ENCODE measurements at places on chromosomes 6 and 20.
A peak's percentile ranks its signal among the peaks of the same experiment; 100 is the strongest.

DNA sequence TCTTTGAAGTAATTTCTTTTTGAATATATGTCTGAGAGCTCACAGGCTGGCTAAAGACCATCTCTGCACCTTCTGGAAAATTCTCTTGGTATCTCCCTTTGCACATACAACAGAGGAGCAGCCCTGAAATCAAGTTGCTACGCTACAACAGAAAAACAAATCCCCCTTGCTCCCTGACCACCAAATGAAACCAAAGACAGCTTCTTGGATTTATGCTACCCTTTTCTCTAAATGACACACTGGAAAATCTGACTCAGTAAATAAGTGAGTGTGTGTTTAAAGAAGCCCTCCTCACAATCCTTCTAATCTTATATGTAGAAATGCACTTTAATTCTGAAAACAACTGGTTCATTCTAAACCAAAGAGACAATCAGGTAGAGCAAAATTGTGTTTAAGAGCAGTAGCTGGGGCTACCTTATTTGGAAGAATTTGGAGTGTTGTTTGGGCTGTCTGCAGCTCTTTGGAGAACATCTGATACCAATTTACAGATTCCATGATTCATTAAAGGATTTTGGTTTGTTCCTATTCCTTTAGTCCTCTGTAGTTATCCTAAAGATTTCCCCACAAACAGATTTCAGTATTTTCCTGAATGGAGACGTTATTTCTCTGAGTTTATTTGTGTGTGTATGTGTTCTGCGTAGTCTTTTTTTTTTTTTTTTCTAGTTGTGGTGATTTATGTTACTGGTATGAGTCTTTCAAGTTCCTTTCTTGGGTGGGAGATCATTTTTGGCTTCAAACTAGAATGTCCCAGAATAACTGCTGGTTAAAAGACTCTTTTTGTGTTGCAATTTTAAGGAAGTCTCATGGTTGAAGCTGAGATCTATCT lies 36.4 kb upstream of the UTRN start:
- no peak for DNase-seq

DNA sequence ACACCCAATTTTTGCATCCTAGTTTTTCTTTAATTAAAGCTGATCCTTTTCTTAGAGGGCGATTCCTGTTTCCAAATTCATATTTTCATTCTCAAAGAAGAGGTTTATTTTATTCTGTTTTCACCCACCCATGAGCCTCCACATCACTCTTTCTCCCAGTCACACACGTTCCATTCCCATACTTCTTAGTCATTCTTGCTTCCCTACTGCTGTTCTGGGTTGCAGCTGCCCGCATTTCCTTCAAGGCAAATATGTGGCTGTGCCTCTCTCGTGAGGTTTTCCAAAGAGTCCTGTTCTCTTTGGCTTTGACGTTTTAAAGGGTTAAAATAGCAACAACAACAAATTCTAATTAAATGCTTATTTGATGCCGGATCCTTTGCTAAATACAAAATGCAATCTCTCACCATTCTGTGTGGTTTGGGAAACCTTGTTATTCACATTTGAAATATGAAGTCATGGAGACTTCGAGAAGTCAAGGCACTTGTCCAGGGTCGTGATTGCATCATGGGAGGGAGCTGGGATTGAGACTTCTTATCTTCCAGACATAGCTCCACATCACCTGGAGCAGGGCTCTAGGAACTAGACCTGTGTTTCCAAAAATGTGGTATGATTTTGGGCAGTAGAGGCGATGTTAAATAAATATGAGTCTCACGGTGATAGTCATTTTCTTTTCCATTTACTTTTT lies 126.6 kb downstream of the DOK5 start:
- no peak for DNase-seq

DNA sequence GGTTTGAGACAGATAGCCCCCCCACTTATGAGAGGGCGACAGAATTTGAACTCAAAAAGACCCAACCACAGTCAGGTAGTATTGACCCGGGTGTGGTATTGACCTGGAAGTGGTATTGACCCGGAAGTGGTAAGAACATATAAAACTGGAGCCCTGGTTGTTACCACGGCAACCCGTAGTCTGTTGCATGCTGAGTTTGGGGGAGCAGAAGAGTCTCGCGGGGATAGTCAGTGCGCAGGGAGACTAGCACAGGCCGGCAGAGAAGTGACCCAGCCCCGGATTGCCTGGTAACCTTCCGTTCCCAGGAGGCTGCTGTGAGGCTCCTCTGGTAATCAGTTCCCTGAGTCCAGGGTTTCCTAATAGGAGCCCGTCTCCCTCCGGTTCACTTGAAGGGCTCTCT lies 96.2 kb downstream of the SNX5 start:
- no peak for DNase-seq

- no peak for DNase-seq
Measured at GRCh38 chr6:104182811-104183210, 676.9 kb downstream of the HACE1 start.

DNA sequence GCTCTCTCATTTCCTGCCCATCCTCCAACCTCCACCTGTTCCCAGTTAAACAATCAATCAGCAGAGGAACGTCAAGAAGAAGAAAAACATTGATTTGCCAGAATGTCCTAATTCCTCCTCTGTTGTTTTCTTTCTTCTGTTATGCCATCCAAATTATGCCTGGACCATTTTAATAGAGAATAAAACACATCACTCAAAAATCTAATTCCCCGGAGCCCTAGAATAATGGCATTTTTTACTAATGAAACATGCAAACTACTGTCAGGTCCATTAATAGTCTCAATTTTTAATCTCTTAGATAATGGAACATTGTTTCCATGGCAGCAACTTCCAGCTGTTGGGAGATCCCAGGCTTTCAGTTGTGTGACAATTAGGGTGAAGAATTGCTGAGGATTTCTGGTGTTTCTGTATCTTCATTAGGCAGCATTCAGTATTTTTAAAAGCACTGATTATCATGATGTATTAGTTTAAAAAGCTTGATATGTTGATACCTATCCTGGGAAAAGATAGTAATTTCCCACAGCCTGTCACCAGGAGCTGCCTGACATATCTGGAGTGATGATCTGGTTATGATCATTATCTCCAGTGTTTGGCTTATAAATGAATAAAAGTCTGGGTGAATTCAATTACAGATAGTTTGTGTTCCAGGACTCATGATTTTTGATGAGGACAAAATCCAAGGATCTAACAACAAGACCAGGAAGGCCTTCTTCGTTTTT lies 209.8 kb downstream of the TPBG start:
- DNase-seq: no peak

DNA sequence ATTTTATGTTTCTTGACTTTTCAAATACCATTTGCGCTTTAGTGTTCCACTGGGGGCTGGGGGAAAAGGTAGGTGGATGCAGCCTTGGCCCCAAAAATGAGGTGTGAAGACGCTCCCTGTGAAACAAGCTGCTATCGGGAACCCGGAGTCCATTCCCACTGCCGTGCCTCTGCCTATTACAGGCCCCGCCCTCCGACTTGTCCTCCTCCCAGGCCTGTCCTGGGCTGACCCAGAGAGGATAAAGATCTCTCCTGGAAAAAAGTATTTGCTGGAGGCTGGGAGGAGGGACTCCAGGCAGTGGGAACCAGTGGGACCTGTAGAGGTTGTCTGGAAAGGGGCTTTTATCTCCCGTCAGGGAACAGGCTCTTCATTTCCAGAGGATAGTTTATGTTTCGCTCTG lies 215.0 kb downstream of the SLC24A3 start:
- no peak for DNase-seq

GRCh38 chr6:111258615-111259088 lies 171.3 kb downstream of the SLC16A10 start:
- DNase-seq: no peak

DNA sequence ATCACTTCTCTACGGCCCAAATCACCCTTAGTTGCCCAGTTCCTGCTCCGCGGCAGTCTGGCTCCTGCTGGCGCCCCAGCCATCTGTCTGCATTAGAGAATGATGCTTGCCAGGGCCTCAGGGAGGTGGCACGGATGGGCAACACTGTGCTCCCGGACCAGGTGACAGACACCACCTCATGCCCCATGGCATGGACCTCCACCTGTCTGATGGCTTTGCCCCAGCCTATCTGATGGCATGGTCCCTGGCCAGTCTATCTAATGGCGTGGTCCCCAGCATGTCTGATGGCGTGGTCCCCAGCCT lies 18.8 kb upstream of the MRGBP start:
- DNase-seq: no peak

DNA sequence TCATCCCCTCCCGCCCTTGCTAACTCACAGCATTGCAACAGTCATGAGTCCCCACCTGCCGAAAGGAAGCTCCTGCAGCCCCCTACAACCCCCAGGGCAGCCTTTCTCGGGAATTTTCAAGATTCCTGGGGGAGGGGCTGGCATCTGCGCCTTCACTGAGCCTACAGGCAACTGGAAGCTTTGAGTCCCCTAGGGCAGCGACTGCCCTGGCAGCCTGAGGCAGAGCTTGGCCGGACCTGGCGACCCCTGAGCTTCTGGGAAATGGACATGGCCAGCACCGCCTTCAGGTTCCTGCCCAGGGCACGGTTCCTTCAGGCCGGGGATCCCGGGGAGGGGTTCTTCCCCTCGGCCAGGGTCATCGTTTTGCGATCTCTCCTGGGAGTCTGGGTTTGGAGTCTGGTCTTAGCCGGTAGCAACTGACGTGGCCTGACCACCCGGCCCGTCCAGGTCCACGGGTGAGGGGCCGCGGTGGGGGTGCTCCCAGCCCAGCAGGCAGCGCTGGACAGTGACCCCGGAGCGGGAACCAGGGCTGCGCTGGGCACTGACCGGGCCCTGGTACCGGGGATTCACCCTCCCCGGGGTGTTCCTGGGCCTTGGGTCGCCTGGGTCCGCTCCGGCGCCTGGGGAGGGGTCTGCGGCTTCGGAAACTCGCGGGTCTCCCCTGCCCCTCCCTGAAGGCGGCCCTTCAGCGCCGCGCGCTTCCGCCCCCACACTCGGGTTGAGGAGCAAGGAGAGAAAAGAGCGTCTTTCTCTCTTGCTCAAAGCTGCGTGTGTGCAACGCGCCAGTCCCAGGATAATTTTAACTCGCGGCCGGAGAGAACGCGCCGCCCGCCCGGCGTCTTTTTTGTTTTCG lies 593 bp upstream of the COL9A3 start:
- no peak for DNase-seq

- no peak for DNase-seq
Measured at GRCh38 chr20:5767493-5768098, 17.4 kb downstream of the SHLD1 start.

GRCh38 chr6:168607272-168608112 lies 166.5 kb downstream of the SMOC2 start:
- no peak for DNase-seq

DNA sequence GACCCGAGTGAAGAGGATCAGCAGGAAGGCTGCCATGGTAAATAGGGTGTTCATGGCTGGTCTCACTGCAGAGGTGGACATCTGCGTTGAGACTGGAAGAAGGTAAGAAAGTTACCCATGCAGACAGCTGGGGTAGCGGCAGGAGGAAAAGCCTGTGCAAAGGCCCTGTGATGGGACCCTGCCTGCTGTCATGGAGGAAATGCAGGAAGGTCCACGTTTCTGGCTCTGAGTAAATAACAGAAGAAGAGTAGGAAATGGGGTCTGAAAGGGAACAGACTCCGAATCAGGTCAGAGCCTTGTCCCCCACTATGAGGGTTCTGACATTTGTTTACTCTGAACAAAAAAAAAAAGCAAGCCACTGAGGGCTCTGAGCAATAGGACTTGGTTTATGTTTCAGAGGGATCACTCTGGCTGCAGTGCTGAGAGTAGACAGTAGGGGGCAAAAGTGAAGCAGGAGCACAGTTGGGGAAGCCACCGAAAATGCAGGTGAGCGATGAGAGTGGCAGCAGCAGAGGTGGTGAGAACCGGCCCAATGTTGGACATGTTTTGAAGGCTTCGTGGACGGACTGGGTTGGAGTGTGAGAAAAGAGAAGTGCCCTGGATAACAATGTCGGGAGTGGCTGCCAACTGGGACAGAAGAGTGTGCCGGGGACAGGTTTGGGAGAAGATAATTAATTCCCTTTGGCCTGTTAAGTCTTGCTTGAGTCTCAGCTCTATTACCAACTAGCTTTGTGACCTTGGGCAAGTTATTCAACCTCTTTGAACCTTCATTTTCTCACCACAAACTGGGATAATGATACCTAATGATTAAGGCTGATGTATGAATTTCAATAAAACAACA lies 57.9 kb upstream of the MAP7 start:
- peak; percentile 75 for DNase-seq

DNA sequence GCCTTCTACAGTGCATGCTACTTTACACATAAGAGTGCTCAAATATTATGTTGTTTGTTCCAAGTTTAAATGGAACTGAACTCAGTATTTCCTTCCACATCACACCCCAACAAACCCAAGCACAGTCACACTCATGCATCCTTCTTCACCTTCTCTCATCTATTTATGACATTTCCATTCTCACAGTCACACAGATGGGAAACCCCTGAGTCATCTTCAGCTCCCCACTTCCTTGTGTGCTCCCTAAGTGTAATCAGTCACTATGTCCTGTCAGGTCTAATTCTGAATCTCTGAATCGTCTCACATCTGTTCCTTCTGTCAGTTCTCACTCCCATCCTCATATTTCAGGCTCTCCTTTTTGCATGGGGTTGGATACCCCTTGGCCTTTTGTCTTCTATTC lies 96.0 kb downstream of the RIMS1 start:
- DNase-seq: no peak

DNA sequence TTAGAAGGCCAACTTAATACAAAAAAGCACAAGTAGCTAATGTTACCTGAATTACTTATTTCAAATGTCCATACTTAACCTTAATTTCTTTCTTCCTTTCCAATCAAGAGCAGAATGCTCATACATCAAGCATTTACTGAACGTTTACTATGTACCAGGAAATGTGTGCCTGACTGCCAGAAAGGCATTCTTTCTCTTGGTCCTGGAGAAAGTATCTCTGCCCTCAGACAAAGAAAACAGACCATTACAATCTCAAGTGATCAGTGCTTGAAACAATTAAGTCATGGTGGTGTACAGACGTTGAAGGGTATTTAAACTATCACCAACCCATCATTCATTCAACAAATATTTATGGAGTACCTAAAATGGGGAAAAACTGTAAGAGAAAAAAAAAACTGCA lies 26.4 kb downstream of the CSNK2A1 start:
- DNase-seq: no peak

DNA sequence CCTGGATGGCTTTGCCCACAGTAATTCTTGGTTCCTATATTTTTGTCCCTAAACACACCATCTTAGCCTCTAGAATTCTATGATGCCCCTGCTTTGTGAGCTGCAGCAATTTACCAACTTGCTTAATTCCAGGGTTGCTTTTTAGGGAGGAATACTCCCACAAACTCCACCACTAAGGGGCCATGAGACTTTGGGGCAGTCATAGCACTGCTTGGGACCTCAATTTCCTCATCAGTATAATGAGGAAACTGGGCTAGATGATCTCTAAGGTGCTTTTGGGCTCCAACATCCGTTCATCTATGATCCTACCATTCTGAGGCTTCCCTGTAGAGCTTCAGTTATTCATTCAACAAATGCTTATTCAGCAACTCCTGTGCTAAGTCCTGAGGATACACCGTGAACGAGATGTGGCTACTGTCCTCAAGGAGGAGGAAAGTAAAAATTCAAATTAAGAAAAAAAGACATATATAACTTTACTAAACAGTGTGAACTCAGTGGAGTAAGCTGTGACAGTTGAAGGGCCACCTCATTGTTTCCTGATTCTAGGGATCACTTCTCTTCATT lies 75.3 kb downstream of the PRDM1 start:
- no peak for DNase-seq
